M059J (cell line): ENCODE measurements at places on chromosomes 13 and 19.

- DNase-seq, result peak; percentile 62
These were observed 9.1 kb upstream of the LILRB5 start for GRCh38 chr19:54266133-54266532.

DNA sequence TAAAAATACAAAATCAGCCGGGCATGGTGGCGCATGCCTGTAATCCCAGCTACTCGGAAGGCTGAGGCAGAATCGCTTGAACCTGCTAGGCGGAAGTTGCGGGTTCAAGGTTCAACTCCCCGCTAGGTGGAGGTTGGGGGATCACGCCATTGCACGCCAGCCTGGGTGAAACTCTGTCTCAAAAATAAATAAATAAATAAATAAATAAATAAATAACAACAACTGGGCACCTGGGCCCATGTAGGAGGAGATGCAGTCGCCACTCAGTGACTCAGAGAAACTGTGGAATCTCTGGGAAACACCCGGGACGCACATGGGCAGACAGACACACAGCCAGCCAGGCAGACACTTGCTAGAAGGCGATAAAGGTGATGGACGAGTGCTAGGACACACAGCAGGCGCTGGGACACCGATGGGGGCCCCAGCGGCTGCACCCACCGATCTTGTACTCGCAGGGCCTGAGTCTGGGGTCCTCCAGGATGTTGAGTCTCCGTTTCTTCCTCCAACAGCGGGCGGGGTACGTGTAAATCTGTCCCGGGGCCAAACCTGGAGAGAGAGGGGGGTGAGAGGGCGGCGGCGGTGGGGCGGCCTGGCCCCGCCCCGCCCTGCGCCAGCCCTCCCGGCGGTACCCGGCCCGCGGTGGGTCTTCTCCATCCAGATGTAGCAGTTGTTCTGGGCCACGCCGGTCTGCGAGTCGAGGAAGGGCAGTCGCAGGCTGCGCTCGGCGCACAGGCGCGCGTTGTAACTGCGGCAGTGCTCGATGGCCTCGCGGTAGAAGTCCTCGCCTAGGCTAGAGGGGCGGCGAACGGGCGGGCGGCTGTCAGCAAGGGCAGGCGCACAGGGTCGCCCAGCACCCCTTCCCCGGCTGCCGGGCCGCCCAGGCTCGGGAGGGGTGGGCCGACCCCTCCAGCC, 1.8 kb downstream of the DPF1 start:
- DNase-seq, result no peak

DNA sequence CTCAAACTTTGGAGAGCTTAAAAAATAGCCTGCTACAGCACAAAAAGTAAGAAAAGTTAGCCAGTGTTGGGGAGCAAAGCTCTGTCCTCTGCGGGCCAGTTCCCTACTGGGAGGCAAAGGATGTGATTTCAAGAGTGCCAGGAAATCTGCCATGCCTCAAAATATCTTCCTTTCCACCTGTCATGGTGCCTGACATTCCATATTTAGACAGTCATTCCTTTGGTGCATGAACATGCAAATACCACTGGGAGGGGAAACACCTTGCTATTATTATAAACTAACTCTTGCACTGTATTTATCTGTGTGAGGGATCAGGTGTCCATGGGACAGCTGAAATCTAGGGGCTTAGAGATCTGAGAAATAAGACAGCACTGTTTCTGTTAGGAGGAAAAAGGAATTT, 10.3 kb downstream of the FREM2 start:
- DNase-seq, result no peak

DNA sequence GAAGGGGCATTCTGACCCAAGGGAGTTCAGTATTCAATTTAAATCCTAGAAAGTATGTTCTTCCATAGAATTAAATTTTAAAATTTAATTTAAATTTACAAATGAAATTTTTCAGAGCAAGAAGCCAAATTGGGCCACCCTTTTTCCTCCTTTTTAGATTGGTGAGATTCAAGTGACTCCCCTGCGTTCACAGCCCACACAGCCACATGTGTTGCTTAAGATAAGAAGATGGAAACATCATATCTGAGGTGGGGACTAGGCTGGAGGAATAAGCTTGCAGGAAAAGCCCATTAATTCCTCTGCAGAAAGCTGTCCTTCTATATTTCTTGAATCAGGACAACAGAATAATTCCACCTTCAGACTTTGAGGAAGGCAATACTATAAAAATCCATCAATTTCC, 392.7 kb upstream of the ZNF507 start:
- no peak for DNase-seq

DNA sequence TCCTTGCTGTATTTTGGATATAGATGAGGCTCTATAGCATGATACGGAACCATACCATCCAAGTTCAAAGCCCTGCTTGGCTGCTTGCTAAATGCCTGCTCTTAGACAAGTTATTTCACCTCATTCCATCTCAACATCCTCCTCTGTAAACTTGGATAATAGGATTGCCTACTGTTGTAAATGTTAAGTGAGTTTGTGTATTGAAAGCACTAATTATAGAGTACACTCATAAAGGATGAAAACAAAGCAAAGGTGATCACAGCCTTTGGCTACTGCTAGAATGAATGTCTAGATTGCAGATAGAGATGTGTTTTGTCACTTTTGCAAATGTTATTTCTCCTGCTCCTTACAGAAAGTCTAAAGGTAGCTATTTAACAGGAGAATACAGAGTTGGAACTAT, 34.3 kb upstream of the STARD13 start:
- DNase-seq, result no peak

DNA sequence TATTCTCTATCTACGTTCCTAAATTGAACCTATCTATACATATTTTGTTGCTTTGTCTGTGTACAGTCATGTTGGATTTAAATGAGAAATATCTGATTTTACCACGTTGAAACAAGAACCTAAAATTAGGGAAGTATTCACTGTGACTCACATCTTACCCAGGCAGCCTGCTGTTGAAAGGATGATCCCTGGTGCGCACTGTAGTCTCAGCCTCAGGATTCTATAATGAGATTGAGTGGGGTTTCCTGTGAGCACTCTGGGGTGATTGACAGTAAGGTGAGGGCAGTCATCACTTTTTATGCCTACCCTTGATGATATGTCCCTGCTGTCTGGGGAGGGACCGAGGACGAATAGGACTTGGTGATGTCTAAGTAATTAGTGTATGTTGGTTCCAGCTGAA, 35.4 kb downstream of the PCCA start:
- DNase-seq, result no peak

GRCh38 chr19:18975869-18976268, 34.9 kb upstream of the HOMER3 start:
- DNase-seq, result peak; percentile 82

GRCh38 chr19:49546825-49547565, 19.2 kb downstream of the RCN3 start:
- DNase-seq, result peak; percentile 88

- no peak for DNase-seq
These were observed 44.4 kb upstream of the TDRD3 start for GRCh38 chr13:60352644-60353043.

GRCh38 chr13:51044023-51044665, 66.9 kb downstream of the C13orf42 start:
- DNase-seq, result no peak

DNA sequence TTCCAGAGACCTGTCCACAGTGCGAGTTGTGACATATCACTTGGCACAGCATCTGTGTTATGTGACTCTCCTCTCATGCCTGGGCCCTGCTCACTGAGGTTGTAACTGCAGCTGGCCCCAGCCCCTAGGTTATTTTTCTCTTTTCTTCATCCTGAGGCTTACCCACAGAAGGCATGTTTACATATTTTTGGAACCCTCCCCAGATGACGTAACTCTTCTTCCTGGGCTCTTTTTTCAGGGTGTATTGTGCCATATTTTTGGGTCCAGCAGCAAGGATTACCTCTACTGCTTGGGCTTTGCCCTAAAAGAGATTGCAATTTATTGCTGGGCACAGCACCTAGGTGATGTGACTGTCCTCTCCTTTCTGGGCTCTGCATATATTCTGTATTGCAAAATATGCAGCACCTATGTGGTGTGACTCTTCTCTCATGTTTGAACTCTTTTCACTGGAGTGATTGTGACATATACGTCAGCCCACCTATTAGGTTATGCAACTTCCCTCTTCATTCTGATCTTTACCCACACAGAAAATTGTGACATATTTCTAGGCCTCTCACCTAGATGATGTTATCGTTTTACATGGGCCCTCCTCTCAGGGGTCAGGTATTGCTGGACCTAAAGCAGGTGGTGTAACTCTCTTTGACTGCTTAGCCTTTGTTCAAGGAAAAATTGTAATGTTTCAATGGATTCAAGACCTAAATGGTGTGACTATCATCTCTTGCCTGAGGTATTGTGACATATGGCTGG, 64.5 kb upstream of the ZNF724 start:
- no peak for DNase-seq

GRCh38 chr19:48489608-48490216, 20.5 kb downstream of the CYTH2 start:
- DNase-seq, result peak; percentile 64

- DNase-seq, result peak; percentile 71
These were observed at the start of gene ZNF626 for GRCh38 chr19:20661150-20661819. Gene ZNF626, minus strand, starts transcription at chr19:20661571. Its CDS starts 125 bp downstream, at chr19:20661446.

DNA sequence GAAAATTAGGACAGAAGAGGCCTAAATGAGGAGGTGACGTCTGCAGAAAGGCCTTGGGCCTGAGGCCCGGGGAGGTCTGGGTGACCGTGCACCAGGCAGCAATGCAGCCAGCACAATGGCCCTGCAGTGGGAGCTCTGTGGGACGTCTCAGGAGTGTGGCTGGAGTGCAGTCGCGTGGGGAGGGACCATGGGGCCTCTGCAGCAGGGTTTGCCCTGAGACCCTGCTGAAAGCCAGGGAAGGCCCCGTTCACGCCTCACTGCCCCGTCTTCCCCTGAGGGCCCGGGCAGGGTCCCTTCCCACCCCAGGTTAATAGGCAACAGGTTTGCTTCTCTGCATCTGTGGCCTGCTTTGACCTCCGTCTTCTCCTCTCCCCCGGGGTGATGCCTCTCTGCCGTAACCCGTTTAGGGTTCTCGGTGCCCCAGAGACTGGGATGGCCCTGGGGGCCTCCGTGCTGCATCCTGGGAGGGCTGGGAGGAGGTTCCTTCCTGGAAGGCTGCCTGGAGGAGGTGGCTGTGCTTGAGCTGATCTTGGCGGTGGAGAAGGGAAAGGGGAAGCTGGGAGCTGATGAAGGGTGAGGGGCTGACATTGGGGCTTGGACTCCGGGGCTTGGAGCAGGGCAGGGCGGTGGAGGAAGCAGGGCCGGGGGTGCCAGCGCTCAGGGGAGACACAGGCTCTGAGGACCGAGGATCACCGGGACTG, 9.7 kb downstream of the PALM start:
- DNase-seq, result no peak

GRCh38 chr19:19587771-19588170, 30.7 kb downstream of the PBX4 start:
- DNase-seq, result no peak

DNA sequence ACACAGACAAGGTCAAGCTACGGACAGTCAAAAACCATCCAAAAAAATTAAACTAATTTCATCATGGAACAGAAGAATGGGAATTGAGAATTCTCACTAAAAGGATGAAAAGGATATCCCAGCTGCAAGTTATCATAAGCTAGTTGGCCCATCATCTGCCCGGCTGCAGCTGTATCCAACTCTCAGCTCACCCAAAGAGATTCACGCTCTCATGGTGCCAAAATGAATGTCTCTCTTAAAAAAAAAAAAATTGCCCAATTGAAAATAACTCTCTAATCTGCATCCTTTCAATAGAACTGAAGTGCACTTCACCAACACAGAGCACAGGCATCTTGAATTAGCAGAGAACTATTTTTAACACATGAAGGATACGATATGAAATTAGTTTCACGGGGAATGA, 20.0 kb downstream of the ENOX1 start:
- no peak for DNase-seq

DNA sequence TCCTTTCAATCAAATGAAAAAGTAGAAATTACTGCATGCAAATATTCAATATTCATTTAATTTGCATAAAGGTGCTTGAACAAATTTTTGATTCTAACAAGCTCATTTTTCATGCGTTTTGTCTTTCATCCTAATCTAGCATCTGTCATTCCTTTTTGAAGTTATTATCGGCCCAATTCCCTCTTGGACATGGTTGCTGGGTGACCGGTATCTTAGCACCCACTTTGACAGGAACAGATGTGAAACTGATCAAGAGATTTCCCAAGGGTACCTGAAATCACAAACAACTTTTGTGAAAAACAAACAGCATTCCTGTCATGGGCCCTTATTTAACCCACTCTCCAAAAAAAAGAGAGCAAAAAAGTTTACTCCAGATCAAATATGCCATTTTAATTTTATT, 13.3 kb downstream of the DACH1 start:
- DNase-seq, result no peak

GRCh38 chr19:54463531-54464043, at the start of gene LENG9:
Gene LENG9, minus strand, starts transcription at chr19:54463778. Its CDS starts 252 bp downstream, at chr19:54463526.
- DNase-seq, result peak; percentile 99

GRCh38 chr19:51572908-51573307, 1.8 kb downstream of the ZNF175 start:
- peak; percentile 96 for DNase-seq

DNA sequence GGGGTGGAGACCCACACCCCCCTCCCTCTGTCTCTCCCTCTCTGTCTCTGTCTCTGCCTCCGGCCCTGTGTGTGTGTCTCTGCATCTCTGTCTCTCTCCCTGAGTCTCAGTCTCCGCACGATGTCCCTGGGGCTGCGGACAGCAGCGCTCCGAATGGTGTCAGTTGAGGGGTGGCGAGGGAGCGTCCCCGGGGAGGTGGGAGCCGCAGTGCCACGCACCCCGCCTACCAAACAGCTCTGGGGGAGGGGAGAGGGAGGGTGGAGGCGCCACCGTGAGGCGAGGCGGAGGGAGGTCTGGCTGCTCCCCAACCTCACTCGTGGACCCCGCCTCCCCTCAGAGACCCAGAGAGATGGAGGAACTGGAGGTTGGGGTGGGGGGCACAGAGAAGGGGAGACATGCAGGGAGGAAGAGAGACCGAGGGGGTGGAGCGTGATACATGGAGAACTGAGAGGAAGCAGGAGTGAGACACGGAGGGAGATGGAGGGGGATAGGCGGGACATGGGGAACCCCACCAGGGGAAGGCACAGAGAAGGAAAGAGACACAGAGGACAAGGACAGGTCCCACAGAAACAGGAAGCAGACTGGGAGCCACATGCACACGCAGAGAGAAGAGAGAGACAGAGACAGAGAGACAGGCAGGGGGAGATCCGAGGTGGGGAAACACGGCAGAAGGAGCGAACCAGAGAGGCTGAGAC, 7.2 kb downstream of the ERFL start:
- DNase-seq, result no peak

DNA sequence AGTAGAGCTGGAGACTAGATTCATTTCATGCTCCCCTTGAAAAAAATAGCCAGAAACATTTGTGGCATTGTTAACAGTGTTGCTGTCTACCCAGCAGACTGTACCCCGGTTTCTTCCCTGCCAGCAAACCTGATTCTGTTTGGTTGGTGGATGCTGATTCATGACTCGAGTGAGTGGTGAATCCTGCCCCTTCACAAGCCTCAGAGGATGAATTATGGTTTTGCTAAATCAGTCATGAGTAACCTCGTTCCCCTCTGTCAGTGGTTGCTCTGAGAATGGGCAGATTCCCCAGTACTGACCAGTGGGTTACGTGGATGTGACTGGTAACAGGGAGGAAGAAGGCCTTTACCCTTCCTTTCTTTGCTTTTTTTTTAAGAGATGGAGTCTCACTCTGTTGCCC, 10.1 kb downstream of the NLRP12 start:
- DNase-seq, result peak; percentile 81

GRCh38 chr19:47363758-47364531, 14.8 kb downstream of the DHX34 start:
- peak; percentile 84 for DNase-seq
